ENCODE measurements at places on chromosomes 11 and 22.

- DNase-seq = no peak
Observed at GRCh38 chr22:36860821-36861659, at the start of gene NCF4. TSS of gene NCF4 (plus strand) at chr22:36861006. CDS start at chr22:36861172, 166 bp downstream.

DNA sequence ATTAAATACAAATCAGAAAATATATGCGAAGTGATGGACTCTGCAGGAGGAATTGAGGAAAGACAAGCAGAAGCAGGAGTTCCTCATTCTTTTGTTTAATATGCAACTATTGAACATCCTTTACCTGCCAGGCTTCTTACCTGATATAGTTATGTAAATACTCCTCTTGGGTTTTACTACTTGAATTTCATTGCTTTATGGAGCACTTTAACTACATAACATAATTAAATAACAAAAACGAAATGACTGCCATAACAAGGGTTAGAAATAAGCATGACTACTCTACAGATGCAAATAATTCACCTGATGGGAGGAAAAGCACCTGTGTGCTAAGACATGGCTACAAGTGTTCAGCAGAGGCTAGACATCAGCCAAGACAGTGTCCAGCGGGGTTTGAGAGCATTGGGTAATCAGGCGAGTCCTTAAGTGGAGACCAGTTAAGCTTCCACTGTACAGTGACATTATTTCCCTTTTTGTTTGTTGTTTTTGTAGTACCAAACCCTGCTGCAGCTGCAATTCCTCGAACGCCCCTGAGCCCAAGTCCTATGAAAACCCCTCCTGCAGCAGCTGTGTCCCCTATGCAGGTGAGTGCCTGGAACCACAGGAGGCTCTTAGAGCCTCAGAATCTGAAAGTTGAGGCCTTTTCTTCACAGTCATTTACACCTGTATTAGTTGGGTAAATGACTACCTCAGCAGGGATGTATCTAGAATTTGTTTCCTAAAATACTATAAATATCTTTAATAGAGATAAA, 67.4 kb downstream of the SPECC1L start:
- DNase-seq = no peak

GRCh38 chr11:78254268-78254667, 65.5 kb downstream of the USP35 start:
- no peak for DNase-seq

DNA sequence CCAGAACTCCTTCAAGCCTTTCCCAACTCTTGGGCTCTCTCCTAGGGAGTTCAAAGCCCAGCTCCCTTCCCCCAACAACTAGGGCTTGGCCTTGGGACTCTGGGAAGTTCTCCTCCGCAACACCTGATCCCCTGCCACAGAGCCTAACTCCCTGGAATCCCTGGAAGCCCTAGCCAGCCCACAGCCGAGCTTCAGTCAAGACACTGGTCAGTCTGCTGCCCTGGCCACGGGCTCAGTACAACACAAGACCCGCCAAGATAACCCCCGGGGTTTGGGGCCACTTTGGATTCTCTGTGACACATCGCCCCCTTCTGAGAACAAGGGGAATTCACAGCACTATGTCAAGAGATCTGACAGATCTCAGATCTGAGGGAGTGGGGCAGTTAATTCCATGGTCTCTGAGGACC, 58.3 kb downstream of the SLC22A12 start:
- no peak for DNase-seq

DNA sequence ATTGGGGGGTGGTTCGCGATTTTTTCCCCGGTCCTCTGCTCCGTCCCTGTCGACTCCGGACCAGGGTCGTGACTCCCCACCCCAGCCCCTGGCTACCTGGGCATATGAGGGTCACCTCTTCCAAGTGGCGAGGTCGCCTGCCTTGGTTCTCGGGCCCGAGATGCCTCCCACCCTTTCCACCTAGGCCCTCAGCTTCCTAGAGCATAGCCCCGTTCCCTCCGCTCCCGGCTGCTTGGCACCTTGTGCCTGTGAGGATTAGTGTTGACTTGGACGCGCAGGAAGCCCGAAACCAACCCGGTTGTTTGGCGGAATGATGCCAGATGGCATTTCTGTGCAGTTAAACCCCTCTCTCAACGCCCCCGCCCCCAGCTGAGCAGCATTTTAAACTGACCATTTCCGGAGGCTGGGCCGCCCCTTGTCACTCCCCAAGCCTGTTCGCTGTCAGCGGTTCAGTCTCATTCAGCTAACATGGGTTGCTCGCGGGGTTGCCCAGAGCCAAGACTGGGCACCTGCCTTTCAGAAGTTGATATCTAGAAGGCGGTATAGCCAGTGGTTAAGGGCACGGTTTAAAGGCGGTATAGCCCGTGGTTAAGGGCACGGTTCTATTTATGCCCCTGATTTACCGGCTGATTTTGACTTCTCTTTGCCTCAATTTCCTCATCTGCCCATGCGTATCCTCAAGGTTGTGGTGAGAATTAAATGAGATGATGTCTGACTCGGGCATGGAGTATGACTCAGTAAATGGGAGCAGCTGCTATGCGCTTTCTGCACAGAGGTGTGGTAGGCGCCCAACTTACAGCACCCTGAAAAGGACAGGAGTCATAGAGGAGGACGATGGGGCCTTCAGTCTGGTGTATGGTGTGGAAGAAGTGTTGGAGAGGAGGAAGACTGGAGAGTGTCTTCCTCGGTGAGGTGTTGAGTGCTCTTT, 639 bp downstream of the INCENP start:
- no peak for DNase-seq

GRCh38 chr11:77026743-77027142, 7.5 kb upstream of the B3GNT6 start:
- no peak for DNase-seq

DNA sequence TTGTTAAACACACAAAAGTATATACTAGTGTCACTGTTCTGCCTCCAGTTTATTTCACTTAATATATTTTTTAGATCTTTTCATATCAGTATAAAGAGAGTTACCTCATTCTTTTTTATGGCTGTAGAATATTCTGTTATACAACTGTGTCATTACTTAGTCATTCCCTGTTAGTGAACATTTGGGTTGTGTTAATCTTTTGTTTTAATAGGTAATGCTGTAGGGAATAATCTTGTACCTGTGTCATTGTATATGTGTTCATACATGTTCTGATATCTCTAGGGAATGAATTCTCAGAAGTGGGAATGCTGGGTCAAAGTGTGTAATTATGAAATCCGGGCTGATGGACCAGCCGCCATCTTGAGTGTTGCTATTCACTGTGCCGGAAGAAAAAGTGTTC, 71.4 kb downstream of the SWAP70 start:
- no peak for DNase-seq

- DNase-seq = no peak
Observed at GRCh38 chr11:126824035-126824607, 176.4 kb downstream of the KIRREL3 start.

DNA sequence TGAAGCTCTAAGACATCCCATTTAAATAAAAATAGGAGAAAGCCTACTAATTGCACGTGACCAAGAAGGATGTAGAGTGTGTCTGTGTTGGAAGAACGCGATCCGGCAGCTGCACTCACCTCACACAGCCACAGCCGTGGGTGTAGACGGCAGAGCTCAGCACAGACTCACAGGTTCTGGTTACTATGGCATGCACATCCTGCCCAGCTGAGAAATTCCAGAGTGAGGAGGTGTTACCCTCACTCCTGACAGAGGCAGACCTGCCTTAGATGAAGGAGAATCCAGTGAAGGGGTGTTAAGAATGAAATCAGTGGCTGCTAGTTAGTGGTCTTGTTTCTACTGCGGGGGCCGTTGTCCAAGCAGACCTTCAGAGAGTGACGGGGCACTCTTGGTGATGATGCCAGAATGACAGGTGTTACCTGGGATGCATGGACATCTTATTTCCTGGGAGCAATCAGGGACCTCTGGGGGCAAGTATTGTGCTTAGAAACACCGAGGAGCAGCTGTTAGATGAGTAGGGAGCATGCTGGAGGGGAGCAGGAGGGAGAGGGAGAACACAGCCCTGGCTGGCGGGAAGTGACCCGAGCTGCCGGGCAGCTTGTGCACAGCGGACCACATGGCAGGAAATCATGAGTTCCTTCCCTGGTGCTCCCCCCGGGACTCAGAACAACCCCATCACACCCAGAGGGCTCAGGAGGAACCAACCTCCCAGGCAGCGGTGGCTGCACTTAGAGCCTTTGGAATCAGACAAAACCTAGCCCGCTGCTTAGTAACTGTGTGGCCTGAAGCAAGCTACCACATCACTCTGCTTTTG, 12.3 kb downstream of the KCNJ5 start:
- no peak for DNase-seq

DNA sequence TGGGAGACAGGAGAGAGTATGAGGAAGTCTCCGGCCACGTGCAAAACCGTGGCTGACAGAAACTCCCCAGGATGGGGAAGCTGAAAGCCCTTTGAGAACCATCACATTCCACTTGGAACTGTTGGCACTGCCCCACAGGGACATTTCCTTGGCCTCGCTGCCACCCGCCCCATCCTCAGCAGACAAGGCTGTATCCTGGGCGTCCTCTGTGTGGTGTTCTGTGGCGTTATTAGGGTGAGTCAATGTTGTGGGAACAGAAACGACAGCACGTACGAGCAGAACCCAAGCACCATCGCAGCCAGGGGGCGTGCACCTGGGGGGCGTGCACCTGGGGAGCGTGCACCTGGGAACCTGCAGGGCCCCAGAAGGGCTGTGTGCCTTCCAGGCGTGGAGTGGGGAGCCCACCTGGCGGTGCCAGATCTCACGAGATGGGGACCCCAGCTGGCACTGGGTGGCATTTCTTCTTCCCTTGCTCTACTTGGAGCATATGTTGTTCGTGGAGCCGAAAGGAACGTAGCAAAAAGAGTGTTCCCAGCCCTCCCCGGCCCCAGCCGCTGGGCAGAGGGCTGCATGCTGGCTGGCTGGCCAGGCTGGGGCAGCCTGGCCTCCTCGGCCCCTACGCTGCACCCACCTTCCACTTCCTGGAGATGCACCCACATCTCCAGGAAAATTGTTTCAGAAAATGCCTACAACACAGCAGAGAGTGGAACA, 35.4 kb downstream of the NFAM1 start:
- no peak for DNase-seq

GRCh38 chr11:62144641-62145255, 20.9 kb downstream of the INCENP start:
- DNase-seq = no peak

DNA sequence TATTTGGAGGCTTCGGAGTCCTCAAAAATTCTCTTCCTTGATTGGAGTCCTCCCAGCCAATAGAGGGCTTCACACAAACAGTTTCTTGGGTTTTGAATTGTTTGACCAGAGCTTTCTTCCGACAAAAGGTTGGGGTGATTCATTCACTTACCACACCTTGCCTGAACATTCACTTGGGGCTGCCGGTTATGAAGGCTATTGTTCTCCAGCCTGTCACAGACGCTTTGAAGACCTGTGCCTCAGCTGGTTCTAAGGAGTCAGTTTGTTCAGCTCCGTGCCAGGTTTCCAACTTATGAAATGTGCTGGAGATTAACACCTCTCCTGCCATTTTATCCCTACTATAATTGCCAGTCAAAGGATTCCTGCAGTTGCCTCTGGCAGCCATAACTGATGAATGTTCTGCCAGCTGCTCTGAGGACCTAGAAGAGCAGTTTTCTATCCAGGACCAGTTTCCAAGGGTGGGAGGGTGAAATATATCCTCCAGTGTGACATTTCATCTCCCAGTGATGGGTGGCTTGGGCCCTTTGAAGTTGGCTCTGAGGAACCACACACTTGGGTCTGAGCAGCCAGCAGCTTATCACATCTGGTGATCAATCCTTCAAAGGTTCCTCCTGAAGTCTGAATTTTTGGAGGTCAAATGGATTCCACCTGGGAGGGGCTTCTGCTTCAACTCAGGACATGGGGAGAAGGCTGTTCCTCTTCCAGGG, 31.4 kb downstream of the LIMK2 start:
- no peak for DNase-seq

DNA sequence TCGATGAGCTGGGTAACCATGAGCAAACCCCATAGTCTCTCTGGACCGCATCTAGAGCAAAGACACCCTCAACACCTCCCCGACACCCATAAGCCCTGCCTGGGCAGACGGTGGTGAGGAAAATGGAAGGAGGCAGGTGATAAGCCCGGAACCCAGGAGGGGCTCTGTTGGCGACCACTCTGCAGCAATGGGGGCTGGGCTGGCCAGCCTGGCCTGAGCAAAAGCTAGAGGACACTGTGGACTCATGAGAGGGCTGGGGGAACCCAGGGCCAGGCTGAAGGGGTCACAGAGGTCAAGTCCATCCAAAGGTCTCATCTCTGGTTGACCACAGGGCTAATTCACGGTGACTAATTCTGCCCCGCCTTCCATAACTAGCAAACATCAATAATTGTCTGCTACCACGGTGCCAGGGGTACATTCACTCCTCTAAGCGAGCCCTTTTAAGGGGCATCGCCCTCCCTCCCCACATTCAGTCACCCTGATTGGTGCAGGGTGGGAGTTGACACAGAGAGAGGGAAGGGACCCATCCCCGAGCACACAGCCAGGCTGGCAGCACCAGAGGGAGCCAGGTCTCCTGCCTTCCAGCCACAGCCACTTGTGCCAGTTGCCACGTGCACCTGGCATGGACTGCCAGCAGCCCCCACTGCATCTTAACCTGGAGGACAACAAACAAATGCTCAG, 4.0 kb downstream of the PYGM start:
- no peak for DNase-seq

GRCh38 chr22:26550498-26551033, 38.3 kb upstream of the TFIP11 start:
- DNase-seq = no peak
